Cortex of kidney (tissue), 1 donor: ENCODE measurements at places on chromosomes 2 and 18.

DNA sequence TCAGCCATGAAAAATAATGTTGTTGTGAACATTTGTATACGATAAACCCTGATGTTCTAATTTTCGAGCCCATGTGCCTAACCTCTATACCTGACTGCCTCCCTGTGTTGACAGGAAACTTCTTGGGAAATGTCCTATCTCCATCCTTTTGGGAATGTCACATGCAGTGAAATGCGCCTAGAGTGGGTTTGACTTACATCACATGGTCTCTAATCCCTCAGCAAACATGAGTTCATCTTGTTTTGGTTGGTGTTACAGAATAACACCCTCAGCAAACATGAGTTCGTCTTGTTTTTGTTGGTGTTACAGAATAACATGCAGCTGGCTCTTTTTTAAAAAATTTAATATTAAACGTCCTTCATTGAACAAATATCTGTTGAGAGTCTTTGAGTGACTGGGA is 4.3 kb upstream of the UGT1A6 start:
- no peak for DNase-seq

- DNase-seq, result no peak
These were observed 19.5 kb downstream of the TTC32 start for GRCh38 chr2:19882286-19882685.

DNA sequence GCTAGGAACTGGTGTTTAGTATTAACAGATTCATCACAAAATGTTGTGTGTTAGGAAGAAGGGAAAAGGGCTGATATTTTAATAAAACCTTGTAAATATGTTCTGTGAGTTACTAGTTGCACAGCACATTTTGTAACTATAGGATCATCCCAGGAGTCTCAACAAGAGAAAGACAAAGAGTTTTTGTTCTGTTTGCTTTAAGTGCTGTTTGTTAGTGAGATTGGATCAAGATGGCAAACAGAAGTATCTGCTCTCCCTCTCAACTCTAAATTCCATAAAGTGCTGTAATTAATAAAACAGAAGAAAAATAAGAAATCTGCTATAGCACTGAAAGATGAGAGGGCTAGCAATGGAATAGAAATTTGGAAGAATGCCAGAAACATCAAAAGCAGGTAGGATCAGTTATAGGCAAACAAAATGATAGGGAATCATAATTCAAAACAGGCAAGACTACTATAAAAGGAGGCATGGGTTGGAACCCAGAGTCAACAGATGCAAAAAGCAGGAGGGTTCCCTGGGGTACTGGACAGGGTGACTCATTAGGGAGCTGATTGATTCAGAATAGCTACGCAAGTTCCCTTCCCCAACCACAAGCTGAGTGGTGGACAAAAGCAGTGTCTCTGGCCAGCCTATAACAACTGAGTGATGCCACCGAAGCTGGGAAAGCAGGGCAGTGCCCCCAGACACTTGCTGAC is 75.8 kb downstream of the DYNC1I2 start:
- DNase-seq, result no peak

DNA sequence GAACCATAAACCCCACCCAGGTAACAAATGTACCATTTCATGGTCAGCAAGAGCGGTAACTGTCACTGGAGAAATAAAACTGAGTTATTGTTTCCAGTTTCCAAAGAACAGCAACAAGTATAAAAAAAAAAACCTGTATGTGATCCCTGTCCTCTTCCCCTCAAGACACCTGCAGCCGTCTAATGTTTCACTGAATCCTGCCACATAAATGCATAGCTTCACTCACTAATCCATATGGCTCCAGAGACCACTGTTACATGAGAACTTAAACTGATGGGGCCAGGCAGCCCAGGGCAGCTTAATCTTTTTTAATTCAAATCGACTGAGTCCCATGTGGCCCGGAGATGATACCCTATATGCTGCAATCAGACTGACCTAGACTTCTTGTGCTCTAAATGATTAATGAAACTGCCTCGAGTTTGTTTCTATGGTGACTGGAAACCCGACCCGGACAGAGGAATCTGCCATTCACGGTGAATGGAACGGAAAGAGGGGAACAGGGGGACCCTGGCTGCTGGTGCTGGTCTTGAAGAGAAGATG is 60.9 kb upstream of the SIX2 start:
- DNase-seq, result no peak

- no peak for DNase-seq
These were observed 38.2 kb downstream of the GPD2 start for GRCh38 chr2:156474401-156474800.

GRCh38 chr2:65514555-65515195 is 82.3 kb upstream of the SPRED2 start:
- DNase-seq, result no peak

DNA sequence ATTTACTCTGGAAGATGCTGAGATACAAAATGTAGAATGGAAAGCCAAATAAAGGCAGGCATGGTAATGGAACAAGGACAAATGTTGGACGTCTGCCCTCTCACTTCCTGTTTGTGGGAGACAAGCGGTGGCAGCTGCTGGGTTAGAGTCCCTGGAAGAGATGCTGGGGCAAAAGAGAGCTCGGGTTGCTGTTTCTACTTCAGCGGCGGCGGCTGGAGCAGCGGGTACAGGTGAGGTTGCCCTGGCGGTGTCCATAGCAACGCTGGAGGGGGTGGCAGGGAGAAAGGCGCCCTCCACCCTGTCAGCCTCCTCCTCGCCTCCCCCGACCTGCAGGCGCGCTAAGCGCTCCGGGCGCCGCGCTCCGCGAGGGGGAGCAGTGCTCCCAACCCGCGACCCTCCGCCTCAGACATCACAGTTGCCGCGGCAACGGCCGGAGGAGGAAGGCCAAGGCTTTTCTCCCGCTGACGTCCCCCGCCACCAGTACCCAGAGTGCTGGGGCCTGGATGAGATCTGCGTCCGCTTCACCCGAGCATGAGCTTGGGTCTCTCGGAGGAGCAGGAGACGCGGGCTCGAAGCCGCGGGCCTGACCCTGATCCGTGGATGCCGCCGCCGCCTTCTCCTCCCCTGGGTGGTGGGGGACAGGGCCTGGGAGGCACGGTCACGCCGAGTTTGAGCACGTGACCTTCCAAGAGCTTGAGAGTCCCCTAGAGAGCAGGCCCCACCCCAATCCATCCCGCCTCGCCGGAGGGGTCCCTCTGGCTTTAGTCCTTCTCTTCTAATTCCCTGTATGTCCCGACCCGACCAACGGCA is 65.6 kb downstream of the NOL4 start:
- DNase-seq, result no peak

DNA sequence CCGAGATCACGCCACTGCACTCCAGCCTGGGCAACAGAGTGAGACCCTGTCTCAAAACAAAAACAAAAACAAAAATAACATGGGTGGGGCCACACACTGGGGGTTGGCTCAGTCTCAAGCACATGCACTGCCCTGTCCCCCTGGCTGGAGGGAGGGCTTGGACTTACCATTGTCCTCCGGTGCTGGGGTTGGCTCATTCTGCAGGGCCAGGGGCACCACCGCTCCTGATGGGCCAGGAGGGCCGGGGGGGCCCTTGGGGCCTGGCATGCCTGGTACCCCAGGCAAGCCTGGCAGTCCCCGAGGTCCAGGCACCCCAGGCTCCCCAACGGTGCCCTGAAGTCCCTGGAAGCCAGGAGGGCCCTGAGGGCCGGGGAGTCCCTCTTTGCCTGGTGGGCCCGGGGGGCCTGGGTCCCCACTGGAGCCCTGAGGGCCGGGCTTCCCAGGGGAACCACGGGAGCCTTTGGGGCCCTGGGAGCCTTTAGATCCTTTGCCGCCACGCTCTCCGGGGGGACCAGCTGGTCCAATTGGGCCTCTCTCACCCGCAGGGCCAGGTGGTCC is 66.8 kb upstream of the THOC1 start:
- no peak for DNase-seq

GRCh38 chr18:48300463-48300961 is 108.7 kb downstream of the ZBTB7C start:
- DNase-seq, result no peak

- DNase-seq, result no peak
These were observed 101.5 kb downstream of the MAP2 start for GRCh38 chr2:209525331-209525730.

GRCh38 chr2:168211664-168212163 is 35.7 kb downstream of the STK39 start:
- no peak for DNase-seq

DNA sequence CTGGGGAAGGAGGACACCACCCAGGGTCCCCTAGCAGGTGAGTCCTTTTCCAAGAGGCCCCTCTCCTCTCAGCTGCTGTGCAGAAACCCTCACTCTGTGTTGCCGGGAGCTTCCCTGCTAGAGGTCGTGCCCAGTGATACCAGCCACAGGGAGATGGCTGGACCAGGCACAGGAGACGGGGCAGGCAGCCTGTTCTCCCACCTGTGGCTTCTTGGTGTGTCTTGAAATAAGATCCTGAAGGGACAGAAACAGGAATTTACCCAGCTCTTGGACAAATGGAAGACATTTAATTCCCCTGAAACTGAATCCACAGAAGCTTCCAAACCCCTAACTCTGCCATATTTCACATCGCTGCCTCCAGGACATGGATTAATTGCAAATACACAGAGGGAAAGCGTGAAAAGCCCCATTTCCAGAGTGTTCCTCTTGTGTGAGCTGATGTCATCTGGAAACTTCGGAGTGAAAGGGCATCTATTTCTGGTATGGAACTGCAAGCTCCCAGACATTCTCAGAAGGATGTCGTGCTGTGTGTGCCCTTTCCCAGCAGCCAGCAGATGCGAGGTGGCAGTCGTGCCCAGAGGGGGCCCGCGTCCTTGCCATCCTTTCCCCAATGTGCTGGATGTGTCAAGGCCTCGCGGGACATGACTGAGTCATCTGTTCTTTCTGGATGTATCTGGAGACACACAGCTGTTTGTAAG is 177.7 kb downstream of the SEPTIN10 start:
- no peak for DNase-seq

- no peak for DNase-seq
These were observed 2.2 kb downstream of the INPP4A start for GRCh38 chr2:98446850-98447249.

DNA sequence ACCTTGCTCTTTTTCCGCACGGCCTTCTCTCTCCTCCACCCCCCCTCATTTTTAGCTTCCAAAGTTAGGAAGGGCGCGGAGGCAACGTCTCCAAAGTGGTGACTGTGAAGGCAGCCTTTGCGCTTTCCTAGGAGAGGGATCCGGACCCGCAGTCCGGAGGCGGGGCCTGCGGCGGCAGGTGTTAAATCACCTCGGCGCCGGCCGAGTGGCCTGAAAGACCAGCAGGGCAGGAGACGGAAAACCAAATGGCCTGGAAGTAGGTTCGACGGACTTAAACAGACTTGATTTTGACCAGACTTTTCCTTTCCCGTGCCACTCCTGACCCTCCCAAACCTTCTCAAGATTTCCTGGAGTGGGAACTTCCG is 615 bp downstream of the GORASP2 start:
- DNase-seq, result no peak

GRCh38 chr2:31384351-31384750 is 30.2 kb downstream of the XDH start:
- DNase-seq, result no peak

DNA sequence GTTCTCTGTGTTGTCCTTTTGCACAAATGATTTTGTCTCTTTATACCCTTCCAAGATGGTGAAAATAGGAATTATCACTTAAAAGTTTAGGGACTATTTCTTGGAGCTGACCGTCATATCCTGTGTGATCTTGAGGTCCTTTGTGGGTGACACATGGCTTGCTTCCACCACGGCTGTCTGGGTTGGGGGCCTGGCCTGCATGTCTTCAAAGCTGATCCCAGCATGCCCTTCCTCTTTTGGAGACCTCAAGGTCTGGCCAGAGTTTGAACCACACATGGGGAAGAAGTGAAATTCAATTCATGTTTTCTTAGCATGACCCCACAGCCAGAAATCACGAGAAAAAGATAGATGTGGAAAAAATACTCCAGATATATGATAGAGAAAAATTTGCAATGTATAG is 14.0 kb downstream of the SFTPB start:
- DNase-seq, result no peak

DNA sequence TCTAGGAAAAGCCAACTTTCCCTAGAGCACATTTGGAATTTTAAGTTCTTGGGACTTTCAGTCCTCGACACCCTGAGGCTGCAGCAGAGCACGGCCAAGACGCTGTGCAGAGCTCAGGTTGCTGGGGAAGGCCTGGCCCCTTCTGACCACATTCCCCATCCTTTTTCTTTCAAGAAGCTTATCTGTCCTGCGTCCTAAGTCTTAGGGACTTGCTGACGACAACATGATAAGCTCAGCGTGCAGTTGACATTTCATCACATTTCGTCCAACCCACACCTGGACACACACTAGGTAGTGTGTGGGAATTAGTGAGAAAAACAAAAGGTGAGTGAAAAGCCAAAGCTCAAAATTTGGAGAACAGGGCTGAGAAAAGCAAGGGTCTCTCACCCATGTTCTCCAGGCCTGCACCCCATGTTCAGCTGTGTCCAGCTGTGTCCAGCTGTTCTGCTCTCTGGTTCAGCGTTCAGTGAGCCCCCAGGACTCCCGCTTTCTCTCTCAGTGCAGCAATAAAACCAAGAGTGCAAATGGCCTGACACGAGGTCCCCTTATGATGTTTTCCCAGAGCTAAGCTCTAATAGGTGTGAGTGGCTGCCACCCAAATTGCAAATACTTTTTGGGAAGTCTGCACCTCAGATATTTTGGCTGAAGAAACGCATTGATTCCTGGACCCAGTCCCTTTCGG is 101.9 kb downstream of the RGPD3 start:
- DNase-seq, result no peak

- no peak for DNase-seq
These were observed 35.2 kb downstream of the SLC40A1 start for GRCh38 chr2:189545418-189545817.

DNA sequence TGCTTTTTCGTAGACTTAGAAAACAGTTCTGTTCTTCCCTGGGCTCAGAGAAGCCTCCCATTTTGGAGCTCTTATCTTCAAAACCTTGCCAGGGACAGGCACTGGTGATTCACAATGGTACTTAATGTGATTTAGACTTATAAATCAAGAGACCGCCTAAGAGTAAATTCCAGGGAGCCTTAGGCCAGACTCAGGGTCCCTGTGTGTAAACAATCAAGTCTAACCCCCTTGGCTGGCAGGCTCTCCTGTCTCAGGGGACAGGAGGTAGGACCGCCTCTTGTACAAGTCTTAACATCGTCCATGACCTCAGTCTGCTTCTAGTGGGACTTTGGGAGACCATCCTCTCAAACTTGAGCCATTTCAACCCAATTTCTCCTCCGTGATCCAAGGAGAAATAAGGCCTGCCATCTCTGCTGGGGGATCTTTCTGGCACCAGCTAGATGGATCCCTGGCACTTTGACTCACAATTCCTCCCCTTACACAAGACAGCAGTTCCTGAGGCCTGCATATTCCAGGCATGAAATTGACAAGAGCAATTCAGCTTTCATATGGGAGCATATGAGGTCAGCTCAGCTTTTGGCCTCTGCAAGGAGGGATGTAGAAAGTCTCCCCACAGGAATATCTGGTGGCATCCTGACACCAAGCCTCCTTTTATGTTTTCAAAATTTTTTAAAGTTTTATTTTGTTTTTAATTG is 487.0 kb downstream of the TNS1 start:
- no peak for DNase-seq

- no peak for DNase-seq
These were observed 191.2 kb upstream of the SESTD1 start for GRCh38 chr2:179455824-179456223.
